RWPE2 (cell line): ENCODE measurements at places on chromosomes 7 and 10.

GRCh38 chr7:36264123-36264801 lies 111.2 kb downstream of the EEPD1 start:
- no peak overlapping the region for H3K27ac ChIP-seq
- no peaks in the 10 kb centered on the region for H3K36me3 ChIP-seq
- no peak for DNase-seq
- H3K27me3 ChIP-seq, result no peaks in the 10 kb centered on the region

- peaks cover 28% of the 10 kb centered on the region for H3K4me1 ChIP-seq
- peaks cover 10% of the 10 kb centered on the region; the same call in 1 of the 2 replicates for H3K36me3 ChIP-seq
- H3K4me3 ChIP-seq, result no peak overlapping the region
- H3K27me3 ChIP-seq, result no peaks in the 10 kb centered on the region
- H3K27ac ChIP-seq, result peak overlapping the region; percentile 64
Measured at GRCh38 chr10:79316671-79317431, 30.4 kb upstream of the PPIF start.

GRCh38 chr7:5553298-5553877 lies 129.8 kb upstream of the TNRC18 start:
- DNase-seq, result no peak
- H3K27ac ChIP-seq, result peak overlapping the region; percentile 97
- no peak overlapping the region for H3K4me3 ChIP-seq
- H3K4me1 ChIP-seq, result peaks cover 34% of the 10 kb centered on the region
- H3K27me3 ChIP-seq, result no peaks in the 10 kb centered on the region

- H3K36me3 ChIP-seq, result no peaks in the 10 kb centered on the region
- no peak for DNase-seq
- no peaks in the 10 kb centered on the region for H3K27me3 ChIP-seq
- H3K27ac ChIP-seq, result no peak overlapping the region
- H3K4me1 ChIP-seq, result no peaks in the 10 kb centered on the region
- no peak overlapping the region for H3K4me3 ChIP-seq
Measured at GRCh38 chr10:102540023-102540422, 36.3 kb downstream of the SUFU start.

DNA sequence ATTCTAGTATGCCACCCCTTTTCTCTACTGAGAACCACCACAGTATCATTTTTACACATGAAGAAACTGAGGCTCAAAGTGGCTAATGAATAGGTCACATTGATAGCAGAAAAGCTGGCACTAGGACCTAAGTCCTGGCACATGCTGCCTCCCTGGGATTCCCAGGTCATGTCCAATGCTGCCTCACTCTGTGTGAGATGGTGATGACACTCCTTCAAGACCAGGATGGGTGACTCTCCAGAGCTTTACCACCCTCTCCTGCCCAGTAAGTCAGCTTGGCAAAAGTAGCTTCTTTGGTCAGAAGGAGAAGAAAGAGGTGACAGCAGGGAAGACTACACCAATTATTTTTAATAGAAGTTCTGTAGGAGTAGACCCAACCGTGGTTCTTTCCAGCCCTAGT lies 13.3 kb upstream of the AKR1B10 start:
- no peak for DNase-seq
- no peaks in the 10 kb centered on the region for H3K27me3 ChIP-seq
- H3K4me1 ChIP-seq, result peaks cover 27% of the 10 kb centered on the region
- H3K27ac ChIP-seq, result no peak overlapping the region
- no peaks in the 10 kb centered on the region for H3K36me3 ChIP-seq

DNA sequence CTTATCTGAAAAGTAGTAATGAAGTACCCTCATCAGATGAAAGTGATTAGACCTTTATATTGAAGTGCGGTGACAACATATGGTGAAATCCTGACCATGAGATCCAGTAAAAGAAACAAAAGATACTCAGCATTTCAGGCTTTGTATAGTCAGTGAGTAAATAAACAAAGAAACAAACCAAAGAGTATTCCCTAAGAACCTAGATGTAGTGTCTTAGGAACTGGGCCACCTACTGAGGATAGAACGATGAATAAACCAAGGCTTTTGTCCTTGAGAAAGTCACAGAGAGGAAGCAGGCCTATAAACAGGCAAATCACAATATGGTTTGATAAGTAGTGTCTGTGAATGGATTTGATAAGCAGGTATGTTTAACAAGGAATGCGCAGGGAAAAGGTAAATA lies 46.2 kb downstream of the ZNF277 start:
- no peaks in the 10 kb centered on the region for H3K4me1 ChIP-seq
- no peak overlapping the region for H3K4me3 ChIP-seq
- H3K27me3 ChIP-seq, result no peaks in the 10 kb centered on the region
- no peak overlapping the region for H3K27ac ChIP-seq
- no peaks in the 10 kb centered on the region for H3K36me3 ChIP-seq

GRCh38 chr10:10919976-10920375 lies 97.7 kb upstream of the CELF2 start:
- no peaks in the 10 kb centered on the region for H3K36me3 ChIP-seq
- no peak overlapping the region for H3K27ac ChIP-seq
- DNase-seq, result no peak
- no peaks in the 10 kb centered on the region for H3K27me3 ChIP-seq
- no peak overlapping the region for H3K4me3 ChIP-seq

GRCh38 chr7:151210087-151210854 lies at the start of gene H2BK1:
H2BK1 (minus strand) TSS chr7:151210488; CDS start chr7:151210318, 170 bp downstream.
- no peak within 1 kb of the TSS for H3K4me3 ChIP-seq
- no peaks in the 10 kb centered on the region for H3K4me1 ChIP-seq
- H3K27me3 ChIP-seq, result peaks cover 10% of the 10 kb centered on the region
- peaks cover 21% of the 10 kb centered on the region for H3K36me3 ChIP-seq
- peak; percentile 36 for DNase-seq
- no peak within 1 kb of the TSS for H3K27ac ChIP-seq

DNA sequence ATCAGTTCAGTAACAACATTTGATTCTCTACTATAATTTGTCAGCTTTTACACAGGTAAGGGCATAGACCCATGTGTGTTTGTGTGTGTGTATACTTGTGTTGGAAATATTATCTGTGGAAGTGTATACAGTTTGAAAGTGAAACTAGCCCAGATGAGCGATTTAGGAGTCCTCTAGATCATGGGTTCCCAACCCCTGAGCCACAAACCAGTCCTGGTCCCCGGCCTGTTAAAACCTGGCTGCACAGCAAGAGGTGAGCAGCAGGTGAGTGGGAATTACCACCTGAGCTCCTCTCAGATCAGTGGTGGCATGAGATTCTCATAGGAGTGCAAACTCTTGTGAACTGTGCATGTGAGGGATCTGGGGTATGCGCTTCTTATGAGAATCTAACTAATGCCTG lies 1221.5 kb upstream of the SORCS1 start:
- H3K36me3 ChIP-seq, result no peaks in the 10 kb centered on the region
- no peaks in the 10 kb centered on the region for H3K27me3 ChIP-seq
- DNase-seq, result no peak

GRCh38 chr7:151894111-151895007 lies 17.4 kb upstream of the PRKAG2 start:
- peaks cover 8% of the 10 kb centered on the region for H3K27me3 ChIP-seq
- no peak overlapping the region for H3K4me3 ChIP-seq
- H3K27ac ChIP-seq, result no peak overlapping the region
- DNase-seq, result no peak
- no peaks in the 10 kb centered on the region for H3K36me3 ChIP-seq

DNA sequence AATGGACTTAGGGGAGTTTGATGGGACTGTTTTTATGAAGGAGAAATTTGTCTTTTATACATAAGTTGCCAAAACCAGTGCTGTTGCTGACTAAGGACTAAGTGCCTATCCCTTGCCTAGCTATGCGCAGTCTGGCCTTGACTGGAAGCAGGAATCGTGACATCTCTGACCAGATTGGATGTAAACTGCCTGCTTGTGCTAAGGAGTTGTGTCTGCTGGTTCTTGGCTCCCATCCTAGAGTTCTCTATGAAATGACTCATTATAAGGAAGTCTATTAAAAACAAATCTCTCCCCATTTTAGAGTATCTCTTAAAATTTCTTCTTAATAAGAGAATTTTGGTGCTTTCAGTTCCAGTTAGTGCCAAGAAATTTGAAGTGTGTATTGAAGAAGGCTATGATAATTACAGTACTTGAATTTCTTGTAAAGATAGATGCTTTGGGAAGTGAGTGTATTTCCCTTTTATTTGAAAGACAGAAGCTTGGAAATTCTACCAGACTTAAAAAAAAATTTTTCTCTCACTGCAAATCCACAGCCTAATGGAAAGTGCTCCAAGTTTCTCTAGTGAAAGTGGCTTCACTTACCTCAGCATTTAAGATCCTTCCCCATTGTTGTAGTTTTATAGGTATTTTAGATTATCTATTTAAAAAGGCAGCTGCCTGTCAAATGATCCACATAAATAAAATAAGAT lies 77.6 kb downstream of the BICC1 start:
- H3K36me3 ChIP-seq, result no peaks in the 10 kb centered on the region
- no peak for DNase-seq
- H3K27ac ChIP-seq, result peak overlapping the region; percentile 67

DNA sequence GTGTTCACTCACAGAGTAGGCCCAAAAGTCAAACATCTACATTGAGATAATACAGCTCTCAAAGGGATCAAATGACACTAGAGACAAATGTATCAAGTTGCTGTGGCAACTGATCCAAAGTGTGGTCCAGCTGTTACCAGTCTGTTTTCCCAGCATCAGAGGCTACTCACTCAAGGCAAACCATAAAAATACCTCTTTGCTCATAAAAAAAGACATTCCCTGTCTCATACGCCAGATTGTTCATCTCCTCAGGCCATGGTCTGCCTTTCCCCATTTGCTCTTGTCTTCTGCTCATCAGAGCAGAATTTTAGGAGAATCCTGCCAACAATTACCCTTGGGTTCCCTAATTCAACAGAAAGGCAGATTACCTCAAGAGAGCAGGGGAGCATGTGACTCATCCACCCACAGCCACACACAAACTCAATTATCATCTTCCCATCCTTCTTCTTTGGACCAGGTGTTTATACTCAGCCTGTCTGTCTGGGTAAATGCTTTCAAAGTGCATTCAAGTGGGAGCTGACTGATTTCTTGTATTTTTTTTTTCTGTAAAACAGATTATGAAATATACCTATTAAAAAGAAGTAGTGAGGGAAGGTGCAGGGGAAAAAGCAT lies 226.5 kb upstream of the HPS1 start:
- no peak overlapping the region for H3K27ac ChIP-seq
- H3K36me3 ChIP-seq, result no peaks in the 10 kb centered on the region
- H3K4me3 ChIP-seq, result no peak overlapping the region
- H3K27me3 ChIP-seq, result no peaks in the 10 kb centered on the region

DNA sequence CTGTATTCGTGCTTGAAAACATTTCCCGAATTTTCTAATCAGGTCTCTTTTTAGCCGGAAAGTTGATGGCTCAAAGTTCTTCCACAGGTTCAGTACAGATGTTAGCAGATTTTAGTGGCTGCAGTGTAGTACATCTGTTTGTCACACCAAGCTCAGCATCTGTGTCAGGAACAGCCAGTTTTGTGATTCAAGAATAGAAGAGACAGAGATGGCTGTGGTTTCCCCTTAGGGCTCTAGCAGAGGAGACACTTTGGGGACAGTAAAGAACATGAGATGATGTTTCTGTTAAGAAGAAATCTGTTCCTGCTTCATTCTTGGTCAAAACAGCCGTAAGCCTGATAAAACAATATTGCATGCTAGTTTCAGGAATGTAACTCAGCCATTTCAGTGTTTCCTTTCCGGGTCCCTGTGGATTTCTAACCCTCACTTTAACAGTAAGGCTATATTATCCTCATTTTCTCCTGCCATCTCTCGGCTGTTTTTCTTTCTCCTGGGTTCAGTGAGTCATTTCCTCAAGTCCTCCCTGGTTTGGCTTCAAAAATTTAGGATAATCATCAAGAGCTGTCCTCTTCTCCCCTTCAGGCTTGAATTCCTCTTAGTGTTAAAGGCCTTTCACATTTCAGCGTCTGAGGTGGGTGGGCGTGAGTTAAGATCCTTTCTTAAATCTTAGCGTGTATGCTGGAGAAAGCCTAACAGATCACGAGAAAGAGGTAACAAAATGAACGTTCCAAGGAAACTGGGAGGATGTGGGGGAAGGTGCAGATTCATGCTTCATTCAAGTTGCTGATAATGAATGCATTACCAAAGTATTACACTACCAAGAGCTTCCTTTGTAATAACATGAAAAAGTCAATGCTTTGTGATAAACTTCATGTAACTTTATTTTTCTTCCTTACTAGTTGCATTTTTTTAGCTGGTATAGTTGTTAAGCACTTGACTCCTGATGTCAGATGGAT lies 37.1 kb upstream of the BICC1 start:
- no peaks in the 10 kb centered on the region for H3K27me3 ChIP-seq
- no peaks in the 10 kb centered on the region for H3K4me1 ChIP-seq
- no peaks in the 10 kb centered on the region for H3K36me3 ChIP-seq
- H3K4me3 ChIP-seq, result no peak overlapping the region
- DNase-seq, result no peak
- H3K27ac ChIP-seq, result no peak overlapping the region

GRCh38 chr10:130337305-130337640 lies 201.1 kb downstream of the GLRX3 start:
- no peaks in the 10 kb centered on the region for H3K4me1 ChIP-seq
- H3K27me3 ChIP-seq, result no peaks in the 10 kb centered on the region
- H3K4me3 ChIP-seq, result no peak overlapping the region
- no peak for DNase-seq
- H3K36me3 ChIP-seq, result no peaks in the 10 kb centered on the region
- H3K27ac ChIP-seq, result no peak overlapping the region

GRCh38 chr10:119396008-119396708 lies 146.4 kb downstream of the RGS10 start:
- no peaks in the 10 kb centered on the region for H3K27me3 ChIP-seq
- no peaks in the 10 kb centered on the region for H3K4me1 ChIP-seq
- DNase-seq, result no peak
- H3K4me3 ChIP-seq, result no peak overlapping the region
- H3K27ac ChIP-seq, result no peak overlapping the region

DNA sequence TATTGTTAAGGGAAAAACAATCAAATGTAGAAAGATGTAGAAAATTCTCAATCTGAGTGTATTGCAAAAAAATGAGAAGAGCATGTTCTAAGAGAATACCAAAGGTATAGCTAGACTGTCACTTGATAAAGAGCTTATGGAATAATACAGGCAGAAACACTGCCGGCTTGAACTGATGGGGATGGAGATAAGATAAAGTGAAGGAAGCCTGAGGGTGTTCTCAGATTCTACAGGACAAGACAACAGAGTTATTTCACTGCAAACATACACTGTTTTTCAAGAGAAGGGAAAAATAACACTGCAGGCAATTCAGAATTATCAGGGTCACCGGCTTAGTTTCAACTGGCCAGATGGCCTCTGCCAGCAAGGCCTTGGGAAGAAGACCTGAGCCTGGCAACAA lies 80.0 kb downstream of the ZNF716 start:
- no peaks in the 10 kb centered on the region for H3K36me3 ChIP-seq
- H3K27ac ChIP-seq, result no peak overlapping the region
